ENCODE measurements at places on chromosomes 5 and 9. TPM values are rescaled to one million over a fixed set of nuclear protein-coding genes. Genes with fewer than 3 reads are reported as not detected.

DNA sequence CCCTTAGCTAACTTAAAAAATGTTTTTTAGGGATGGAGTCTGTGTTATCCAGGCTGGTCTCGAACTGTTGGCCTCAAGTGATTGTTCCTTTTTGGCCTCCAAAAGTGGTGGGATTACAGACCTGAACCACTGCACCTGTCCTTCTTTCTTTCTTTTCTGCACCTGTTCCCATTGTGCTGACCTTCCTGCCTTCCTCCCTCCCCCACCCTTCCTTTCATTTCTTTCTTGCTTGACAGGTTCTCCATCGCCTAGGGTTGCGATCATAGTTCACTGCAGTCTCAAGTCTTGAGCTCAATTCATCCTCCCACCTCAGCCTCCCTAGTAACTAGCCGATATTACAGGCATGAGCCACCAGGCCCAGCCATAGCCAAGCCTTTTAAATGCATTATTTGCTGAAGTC is 20.6 kb downstream of the JMY start:
- no peak for DNase-seq

- no peak for DNase-seq
Measured at GRCh38 chr5:106876298-106876622, 794.5 kb downstream of the EFNA5 start.

- DNase-seq, result no peak
Measured at GRCh38 chr5:95818181-95819147, 4.1 kb downstream of the GLRX start.

Gene SLC6A19
- not detected for total RNA-seq

Gene SSNA1
- 65.6 TPM for total RNA-seq

Data from omental fat pad (tissue), 4 donors.